ENCODE measurements at places on chromosomes 4 and X.

DNA sequence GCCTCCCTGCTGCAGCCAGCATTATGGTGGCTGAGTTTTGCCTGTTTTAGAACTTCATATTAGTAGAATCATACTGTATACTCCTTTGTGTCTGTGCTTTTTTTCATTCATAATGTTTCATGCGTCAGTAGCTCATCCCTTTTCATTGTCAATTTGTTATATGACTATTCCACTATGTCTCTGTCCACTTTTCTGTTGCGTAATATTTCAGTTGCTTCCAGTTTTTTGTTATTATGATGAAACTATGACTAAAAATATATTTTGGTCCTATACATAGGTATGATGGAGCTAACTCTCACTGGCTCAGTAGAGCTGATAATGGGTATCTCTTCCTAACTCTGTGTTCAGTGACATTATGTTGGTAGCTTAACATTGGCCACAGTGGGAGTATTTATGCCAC lies 48.3 kb downstream of the DMP1 start:
- DNase-seq: no peak

GRCh38 chr4:65825116-65825753 lies 154.9 kb upstream of the EPHA5 start:
- DNase-seq: no peak

GRCh38 chr4:158722291-158722916 lies 792 bp downstream of the PPID start:
- no peak for DNase-seq

DNA sequence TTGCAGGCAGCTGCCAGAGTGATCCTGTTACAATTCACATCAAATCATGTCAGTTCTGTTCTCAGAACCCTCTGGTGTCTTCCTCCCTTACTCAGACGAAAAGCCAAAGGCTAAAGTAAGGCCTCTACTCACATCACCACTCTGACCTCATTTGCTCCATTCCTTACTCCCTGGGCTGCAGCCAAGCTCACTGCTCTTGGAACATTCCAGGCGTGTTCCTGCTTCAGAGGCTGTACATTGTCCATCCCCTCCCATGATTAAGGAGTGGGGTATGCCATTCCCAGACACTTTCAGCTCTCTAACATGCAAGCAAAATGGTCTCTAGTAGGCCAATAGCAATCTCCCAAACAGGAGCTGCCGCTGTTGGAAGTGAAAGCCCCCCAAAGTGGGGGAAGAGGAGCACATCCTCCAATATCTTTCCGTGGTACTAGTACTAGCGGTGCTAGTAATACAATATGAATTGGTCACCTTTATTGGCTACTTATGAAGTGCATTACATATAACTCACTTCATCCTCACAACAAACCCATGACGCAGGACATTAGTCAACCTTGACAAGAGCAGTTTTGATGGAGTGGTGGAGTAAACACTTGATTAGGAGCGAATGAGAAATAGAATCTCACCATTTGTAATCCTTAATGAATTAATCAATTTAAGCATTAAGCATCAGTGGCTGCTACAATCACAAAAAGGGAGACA lies 15.0 kb downstream of the GAB3 start:
- no peak for DNase-seq

All from stimulated activated CD8-positive, alpha-beta memory T cell treated with anti-CD3 and anti-CD28 coated beads, Interleukin-7, amount 100 ng/mL, for 1 hour (primary cell).